Stimulated activated memory B cell treated with anti-CD40 and anti-IgM and Interleukin-4, amounts not matched to agents 10 μg/mL and 1 μg/mL and 100 μg/mL, for 72 hours (primary cell): ENCODE measurements at places on chromosomes 12 and 14.

GRCh38 chr12:120141336-120141735 is 24.8 kb upstream of the RAB35 start:
- no peak for ATAC-seq

DNA sequence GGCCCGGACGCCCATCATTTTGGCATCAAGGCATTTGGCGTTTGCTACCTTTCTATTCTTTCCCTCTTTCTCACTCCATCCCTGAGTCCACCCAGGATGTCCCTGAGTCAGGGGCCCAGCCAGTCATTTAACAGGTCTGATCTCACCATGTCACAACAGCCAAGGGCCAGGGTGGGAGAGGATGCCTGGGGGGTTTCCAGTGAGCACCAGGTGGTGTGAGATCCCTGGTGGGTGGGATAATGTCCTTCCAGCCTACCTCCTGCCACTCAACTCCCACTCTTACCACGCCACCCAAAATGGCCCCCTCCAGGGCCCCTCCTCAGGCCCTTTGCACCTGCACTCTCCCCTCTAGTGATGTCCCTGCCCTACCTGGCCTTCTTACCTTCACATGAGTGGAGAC is 310.8 kb downstream of the BCL11B start:
- no peak for ATAC-seq

DNA sequence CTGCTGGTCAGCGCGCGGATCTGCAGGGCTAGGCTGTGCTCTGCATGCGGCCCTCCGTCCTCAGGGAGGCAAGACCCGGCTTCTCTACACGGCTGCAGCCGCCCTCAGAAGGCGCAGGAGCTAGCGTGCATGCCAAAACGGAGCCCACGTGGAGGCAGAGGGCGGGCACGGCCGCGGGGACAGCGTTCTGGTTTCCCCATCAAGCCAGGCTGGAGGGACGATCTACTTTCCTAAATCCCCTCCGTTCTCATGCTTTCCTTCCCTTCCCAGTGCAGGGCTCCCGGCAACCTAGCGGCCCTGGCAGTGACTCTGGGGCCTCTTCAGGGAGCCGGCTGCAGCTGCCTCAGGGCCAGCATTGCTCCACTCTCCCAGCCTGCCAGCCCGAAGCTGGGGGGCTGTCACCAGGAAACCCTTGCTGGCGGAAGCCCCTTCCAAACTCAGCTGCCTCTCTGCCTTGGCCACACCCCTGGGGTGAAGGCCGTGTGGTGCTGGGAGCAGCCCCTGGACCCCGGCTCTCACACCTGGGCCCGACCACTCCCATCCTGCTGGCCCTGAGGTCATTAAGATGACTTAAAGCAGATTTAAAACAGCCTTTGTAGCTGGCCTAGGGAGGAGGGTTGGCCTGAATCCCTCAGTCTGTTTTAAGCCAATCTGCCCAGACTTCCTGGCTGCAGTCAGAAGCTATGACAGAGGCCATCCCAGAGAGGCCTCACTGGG is 9.2 kb upstream of the GOLGA3 start:
- ATAC-seq = no peak

GRCh38 chr14:104144911-104145825 is 6.8 kb downstream of the KIF26A start:
- no peak for ATAC-seq

GRCh38 chr12:91622981-91623380 is 440.4 kb upstream of the DCN start:
- ATAC-seq = no peak

- no peak for ATAC-seq
These were observed 48.5 kb upstream of the OR5AU1 start for GRCh38 chr14:21204167-21205025.

DNA sequence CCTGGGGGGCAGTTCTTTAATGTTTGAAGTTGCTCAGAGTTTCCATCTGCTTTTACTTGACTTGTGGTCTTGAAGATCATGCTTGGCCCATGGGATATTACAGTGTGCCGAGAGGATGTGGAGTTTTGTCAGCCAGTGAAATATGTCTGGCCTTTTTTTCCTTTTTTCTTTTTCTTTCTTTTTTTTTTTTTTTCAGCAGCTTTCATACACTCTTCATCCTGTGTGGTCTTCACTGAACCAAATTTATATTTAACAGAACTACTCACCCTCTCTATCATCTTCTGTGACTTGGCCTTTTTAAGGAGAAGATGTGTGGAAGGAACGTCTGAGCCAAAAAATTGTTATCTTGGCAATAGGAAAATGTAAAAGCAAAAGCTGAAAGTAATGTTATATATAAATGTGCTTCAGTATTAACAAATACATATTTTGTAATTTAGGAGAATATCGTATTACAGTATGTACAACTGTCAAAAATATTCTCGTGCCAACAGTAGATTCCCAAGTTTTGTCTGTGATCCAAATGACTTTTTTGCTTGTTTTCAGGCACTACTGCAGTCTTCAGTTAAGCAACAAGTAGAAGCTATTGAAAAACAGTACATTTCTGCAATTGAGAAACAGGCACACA is 200.6 kb downstream of the CCDC91 start:
- ATAC-seq = no peak

GRCh38 chr12:97118796-97119375 is 211.8 kb downstream of the NEDD1 start:
- ATAC-seq = no peak

GRCh38 chr14:23099212-23099861 is 4.0 kb downstream of the C14orf119 start:
- no peak for ATAC-seq

- ATAC-seq = no peak
These were observed 107.1 kb upstream of the AEBP2 start for GRCh38 chr12:19332196-19332595.

DNA sequence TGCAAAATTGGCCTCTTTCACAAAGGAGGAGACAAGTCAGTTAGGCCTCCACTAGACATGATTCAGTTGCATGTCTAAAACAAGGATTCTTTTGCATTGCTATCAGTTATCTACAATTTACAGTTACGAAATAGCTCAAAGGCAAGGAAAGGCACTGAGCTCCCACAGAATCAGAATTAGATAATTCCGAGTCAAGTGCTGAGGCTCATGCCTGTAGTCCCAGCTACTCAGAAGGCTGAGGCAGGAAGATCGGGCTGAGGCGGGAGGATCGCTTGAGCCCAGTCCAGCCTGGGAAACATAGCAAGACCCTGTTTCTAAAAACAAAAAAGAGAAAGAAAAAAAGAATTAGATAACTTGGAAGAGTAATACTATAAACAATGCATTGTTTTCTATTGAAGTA is 12.3 kb upstream of the RTRAF start:
- no peak for ATAC-seq

DNA sequence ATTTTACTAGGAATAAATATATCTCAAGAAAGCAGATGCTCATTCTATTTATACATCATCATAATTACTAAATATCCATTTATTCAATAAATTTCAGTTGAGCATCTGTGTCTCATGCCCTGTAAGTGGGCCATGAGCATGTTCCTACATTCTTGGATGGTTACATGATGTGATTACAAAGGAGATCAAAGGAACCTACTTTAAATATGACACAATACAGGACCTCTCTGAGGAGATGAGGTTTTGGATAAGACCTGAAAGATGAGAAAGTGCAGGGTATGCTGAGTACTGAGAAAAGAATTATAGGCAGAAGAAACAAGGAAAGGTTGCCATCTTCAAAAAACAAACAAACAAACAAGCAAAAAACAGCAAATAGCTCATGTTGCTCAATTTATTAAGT is 105.4 kb upstream of the CNTN1 start:
- no peak for ATAC-seq

DNA sequence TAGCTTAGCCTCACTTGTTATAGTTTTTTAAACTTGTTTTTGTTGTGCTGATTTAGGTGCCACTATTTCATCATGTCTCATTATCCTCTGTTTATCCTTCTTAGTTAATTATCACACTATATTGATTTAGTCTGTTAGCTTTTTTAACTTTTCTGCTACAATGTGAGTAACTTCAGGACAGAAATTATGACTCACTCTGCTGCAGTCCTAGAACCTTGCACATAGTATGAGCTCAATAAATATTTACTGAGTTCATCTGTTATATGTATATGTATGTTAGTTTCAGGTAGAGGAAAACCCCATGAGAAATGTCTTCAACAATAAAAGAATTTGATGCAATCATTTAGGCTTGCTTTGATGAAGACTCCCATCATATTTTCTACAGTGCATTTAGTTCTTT is 224.3 kb upstream of the NAV3 start:
- no peak for ATAC-seq

DNA sequence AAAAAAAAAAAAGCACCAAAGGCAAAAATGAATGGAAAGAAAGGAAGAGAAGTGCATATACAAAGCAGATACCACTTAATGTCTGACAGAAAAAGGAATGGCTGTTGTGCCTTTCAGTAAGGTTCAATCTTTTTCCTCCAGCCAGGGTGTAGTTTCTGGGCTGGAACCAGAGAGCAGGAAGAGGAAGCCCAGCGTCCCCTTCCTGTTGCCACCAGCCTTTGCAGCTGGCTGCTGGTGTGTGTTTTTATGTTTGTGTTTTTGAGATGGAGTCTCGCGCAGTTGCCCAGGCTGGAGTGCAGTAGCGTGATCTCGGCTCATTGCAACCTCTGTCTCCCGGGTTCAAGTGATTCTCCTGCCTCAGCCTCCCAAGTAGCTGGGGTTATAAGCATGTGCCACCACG is 64.6 kb upstream of the LTA4H start:
- no peak for ATAC-seq

DNA sequence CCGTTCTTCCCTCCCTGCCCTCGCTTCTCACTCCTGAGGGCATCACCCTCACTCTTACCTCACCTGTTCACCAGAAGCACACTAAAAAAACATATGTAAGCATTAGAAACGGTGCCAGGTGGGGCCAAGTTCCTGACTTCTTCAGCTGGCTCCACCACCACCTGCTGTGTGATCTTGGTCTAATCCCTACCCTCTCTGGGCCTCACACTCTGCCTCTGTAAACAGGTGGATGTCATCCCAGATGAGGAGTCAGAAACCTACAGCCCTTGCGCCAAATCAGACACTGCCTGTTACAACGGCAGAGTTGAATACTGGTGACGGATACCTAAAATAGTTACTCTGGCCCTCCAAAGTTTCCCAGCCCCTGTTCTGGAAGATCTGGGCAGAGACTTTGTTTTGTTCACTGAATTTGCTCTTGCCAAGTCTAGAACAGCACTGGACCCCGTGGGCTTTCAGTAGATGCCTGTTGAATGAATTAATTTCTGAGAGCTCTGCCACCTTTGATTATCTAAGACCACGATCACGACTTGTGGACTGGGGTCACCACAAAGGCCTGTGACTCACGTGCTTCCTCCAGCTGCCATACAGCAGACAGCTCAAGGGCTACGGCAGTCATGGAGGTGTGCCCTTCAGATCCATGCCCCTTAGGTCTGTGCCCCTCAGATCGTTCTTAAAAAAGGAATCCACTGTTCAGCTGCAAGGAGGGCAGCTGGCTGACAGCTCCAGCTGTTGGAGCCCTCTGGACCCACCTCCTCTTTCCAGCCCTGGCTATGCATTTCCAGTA is 71.9 kb downstream of the GSC start:
- no peak for ATAC-seq

DNA sequence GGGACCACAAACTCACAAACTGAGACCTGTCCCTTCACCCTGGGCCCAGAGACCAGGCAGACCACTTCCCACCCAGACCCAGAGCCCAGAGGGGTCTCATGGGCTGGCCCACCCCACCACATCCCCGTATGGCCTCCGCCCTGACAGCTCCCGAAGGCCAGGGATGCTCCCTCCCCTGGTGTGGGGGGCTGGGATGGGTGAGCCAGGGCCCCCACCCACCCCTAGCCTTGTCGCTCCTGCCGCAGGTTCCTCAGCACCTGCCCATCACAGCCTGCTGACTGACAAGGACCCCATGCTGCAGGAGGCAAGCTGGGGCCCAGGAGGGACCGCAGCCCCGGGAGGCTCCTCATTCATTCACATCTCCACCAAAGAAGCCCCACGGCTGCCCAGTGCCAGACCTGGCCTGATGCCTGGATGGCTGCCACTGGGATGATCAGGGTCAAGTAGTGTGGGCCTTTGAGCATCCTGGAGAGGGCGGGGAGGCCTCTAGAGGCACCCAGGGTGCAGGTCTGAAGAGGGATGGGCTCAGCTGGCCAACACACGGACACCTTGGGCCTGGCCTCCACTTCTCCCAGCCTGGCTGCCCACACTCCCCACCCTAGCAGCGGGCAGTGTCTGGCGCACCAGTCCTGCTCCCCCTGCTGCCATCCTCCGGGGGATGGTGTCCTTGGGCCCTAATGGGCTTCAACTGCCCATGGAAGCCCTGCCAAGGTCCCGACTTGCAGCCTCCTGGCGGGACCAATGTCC is 24.7 kb upstream of the GPR132 start:
- ATAC-seq = no peak

DNA sequence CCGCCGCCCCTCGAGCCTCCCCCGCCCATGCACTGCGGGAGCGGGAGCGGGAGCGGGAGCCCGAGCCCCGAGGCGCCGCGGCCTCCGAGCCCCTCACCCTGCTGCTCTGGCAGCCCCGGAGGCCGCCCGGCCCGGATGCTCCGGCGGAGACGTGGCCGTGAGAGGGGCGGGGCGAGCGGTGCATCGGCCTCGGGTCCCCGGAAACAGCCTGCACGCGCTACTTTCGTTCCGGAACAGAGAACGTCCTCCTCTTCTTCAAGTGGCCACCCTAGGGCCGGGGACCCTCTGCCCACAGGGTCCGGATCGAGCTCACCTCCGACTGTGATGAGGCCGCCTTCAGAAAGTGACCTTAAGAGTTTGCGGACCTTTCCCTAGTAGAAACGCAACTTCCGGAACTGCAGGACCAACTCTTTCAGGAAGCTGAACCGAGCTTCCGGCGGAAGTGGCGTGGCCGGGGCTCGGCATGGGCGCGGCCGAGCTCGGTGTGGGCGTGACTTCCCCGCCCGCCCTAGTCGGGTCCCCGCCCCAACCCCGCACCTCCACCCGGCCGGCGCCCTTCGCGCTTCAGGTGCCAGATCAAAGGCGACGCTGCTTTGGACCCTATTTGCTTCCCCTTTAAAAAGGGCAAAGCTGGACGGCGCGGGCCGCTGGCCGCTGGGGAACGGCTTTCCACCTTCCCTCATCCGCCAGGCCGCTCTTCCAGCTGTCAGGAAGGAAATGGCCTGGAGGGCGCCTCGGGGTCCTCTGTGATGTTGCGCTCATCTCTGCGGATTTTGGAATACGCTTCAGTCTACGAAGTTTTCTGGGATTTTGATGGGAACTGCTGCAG is at the start of gene GOLGA3:
GOLGA3 (minus strand) TSS at position 164 of the 829 bp plus-strand sequence. CDS start 6,741 bp downstream, outside the sequence.
- peak; percentile 98 for ATAC-seq

GRCh38 chr14:85617791-85618190 is 87.8 kb downstream of the FLRT2 start:
- no peak for ATAC-seq

DNA sequence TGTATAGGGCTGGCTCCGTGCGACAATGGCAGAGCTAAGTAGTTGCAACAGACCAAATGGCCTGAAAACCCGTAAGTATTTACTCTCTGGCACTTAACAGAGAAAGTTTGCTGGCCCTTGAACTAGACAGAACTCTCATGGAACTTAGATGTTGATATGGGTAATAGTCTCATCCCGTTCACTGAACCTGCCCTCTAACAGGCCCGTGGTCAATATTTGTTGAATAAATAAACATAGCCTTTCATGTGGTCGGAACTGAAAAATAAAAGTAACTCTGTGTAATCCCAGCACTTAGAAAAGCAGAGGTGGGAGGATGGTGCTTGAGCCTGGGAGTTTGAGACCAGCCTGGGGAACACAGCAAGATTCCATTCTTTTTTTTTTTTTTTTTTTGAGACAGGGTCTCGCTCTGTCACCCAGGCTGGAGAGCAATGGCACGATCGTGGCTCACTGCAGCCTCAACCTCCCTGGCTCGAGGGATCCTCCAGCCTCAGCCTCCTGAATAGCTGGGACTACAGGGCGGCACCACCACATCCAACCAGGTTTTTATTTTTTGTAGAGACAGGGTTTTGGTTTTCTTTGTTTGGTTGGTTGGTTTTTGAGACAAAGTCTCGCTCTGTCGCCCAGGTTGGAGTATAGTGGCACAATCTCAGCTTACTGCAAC is 29.7 kb downstream of the KDM2B start:
- ATAC-seq = no peak
